ENCODE measurements at places on chromosomes 7 and 10. TPM values are rescaled to one million over a fixed set of nuclear protein-coding genes. Genes with fewer than 3 reads are reported as not detected.
A peak's percentile ranks its signal among the peaks of the same experiment; 100 is the strongest.

- no peaks in the 10 kb centered on the region for H3K27me3 ChIP-seq
- no peak overlapping the region for H3K27ac ChIP-seq
- no peak for DNase-seq
- H3K36me3 ChIP-seq: no peaks in the 10 kb centered on the region
These were observed 412.1 kb downstream of the SUGCT start for GRCh38 chr7:40546616-40547501.

- H3K36me3 ChIP-seq: no peaks in the 10 kb centered on the region
- H3K4me3 ChIP-seq: no peak overlapping the region
- H3K27ac ChIP-seq: no peak overlapping the region
These were observed 105.3 kb downstream of the PPP1R3A start for GRCh38 chr7:113813471-113813870.

DUSP5 gene
- 51.0 TPM for total RNA-seq

SP8 gene
- total RNA-seq: not detected

PTF1A gene
- total RNA-seq: not detected

OR6B1 gene
- total RNA-seq: not detected

GRCh38 chr7:45196374-45196773 lies 38.8 kb downstream of the RAMP3 start:
- H3K4me1 ChIP-seq: peaks cover 17% of the 10 kb centered on the region
- no peak overlapping the region for H3K27ac ChIP-seq
- no peak overlapping the region for H3K4me3 ChIP-seq
- peak; percentile 77 for DNase-seq
- H3K36me3 ChIP-seq: no peaks in the 10 kb centered on the region

DNA sequence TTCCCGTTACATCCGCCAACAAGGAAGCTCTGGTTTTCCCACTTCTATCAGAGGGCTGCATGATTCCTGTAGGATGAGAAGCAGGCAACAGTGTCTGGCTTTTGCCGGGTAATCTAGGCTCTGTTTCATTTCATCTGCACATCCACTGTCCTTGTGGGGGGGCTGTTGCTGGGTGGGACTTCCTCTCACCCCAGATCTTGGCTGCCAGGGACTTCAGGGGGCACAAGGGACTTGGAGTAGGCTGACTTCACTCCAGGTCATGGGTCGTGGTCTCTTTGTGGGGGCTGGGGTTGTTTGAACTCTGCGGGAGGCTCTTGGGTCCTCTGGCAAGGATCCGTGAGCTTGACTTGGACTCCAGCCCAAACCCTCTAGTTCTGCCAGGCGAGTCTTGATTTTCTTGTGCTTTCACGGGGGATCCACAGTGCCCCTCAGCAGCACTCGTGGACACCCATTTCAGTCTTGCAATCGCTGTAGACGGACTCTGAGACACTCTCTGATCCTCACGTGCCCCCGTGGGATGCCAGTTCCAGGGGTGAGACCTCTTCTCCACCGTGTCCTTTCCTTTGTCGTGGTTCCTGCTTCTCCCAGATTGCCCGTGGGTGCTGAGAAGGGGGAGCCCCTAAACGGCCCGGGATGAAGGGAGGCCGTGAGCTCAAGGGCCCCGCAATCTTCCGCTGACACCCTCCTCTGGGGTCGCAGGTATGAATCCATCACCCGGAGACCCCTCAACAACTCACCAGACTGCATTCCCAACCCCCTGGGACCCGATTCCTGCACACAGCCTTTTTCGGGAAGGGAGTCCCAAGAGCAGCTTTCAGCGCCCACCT lies 21.4 kb upstream of the ZNF273 start:
- no peaks in the 10 kb centered on the region for H3K36me3 ChIP-seq
- peaks cover 57% of the 10 kb centered on the region for H3K27me3 ChIP-seq
- H3K4me1 ChIP-seq: peaks cover 5% of the 10 kb centered on the region
- DNase-seq: no peak
- no peak overlapping the region for H3K27ac ChIP-seq
- H3K4me3 ChIP-seq: no peak overlapping the region

DCLRE1A gene
- 8.7 TPM for total RNA-seq

DNA sequence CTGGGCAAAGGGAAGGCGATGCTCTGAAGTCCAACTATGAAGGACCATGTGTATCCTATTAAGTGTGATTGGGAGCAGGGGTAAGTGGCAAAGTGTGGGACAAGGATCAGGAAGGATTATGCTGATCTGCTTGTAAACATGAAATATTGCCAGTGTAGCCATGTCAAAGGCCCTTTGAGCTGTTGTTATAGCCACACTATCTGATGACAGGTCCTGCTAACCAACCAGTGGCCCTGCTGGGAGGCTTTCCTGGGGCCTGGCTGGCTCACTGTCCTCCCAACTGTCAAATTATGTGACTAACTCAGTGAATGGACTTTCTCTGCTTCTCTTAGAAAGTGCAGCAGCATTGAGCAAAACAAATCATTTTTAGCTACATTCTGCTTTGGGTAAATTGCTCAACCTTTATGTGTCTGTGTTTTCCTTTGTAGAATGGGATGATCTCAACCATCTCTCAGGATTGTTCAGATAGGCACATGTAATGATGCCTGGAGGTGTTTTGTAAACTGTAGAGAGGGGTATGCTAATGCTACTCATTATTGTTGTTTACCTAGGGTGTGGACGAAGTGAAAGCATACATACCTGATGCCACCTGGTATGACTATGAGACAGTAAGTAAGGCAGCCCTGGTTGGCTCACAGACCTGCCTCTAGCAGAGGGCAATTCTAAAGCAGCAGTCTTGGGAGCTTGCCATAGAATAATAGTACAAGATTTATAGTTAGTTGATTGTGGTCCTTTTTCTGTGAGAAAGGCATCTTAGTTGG lies 47.4 kb downstream of the MGAM2 start:
- H3K27ac ChIP-seq: no peak overlapping the region
- no peak overlapping the region for H3K4me3 ChIP-seq
- H3K27me3 ChIP-seq: no peaks in the 10 kb centered on the region
- no peaks in the 10 kb centered on the region for H3K36me3 ChIP-seq
- DNase-seq: no peak

- H3K36me3 ChIP-seq: no peaks in the 10 kb centered on the region
- no peaks in the 10 kb centered on the region for H3K27me3 ChIP-seq
- no peak overlapping the region for H3K27ac ChIP-seq
- no peak for DNase-seq
- H3K4me3 ChIP-seq: no peak overlapping the region
These were observed 33.0 kb downstream of the ANKRD16 start for GRCh38 chr10:5856701-5857004.

DNA sequence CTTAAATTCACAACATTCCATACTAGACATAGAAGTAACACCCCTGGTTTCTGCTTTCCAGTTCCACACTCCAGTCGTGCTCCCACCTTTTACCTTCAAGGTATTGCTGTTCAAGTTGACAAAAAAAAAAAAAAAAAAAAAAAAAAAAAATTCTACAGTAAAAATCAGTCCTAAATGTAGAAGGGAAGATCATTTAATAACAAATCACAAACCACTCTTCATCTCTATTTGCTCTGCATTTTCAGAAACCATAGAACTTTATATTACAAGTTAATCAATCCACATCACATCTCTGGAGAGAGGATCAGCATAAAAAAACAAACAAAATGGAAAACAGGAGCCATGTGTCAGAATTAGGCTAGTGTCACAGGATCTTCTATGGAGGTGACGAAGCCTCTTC lies 206.3 kb upstream of the KLF14 start:
- peak overlapping the region; percentile 91 for H3K27ac ChIP-seq
- H3K4me3 ChIP-seq: peak overlapping the region; percentile 61
- no peak for DNase-seq
- peaks cover 83% of the 10 kb centered on the region for H3K36me3 ChIP-seq

DNA sequence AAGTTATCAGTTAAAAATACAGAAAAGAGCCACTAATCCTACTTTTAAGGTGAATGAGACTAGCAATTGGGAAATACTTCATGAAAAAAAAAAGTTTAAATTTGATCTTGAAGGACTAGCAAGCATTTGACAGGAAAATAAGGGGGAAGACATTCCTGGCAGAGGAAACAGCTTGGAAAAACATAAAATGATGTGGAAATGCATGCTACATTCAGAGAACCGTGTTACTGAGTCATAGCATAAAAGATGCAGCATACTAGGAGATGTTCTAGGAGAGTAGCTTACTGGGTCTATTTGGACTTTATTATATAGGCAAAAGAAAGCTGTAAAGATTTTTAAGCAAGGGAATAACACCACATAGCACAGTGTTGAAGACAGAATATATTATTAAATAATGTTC lies 108.6 kb upstream of the COL1A2 start:
- no peak for DNase-seq
- H3K27ac ChIP-seq: no peak overlapping the region
- no peaks in the 10 kb centered on the region for H3K36me3 ChIP-seq

DNA sequence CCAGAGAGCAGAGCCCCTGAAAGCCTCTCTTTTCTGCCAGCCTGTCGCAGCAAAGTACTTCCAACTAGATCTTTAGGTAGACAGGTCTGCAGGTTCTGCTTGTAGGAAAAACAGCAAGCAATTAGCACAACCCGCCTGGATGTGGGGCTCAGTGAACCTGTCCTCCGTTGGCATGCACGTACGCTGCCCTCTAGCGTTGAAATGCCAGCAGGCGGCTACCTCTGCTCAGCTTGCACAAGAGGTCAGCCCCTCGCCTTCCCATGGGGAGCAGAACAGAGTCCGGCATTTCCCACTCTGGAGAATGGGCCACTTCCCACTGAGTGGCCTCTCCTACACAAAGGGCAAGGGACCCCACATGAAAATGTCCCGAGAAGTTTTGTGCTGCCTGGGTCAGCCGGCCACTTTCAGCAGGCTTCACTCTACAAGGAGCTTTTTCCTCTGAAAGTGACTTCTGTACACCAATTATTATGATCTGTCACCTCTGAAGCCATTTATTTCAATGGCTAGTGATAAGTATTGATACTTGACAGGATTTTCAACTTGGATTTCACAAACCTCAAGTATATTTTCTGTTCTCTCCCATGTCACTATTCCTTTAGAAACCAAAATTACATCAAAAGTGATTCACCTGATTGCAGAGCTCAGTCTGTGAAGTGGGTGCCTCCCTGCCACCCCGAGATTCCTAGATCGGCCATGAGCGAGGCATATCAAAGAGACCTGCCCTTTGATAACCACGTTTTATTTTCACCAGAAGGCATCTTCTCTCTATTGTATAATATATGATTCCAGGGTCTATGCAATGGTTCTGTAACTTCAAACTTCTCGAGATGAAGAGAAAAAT lies 56.7 kb downstream of the JCAD start:
- H3K4me1 ChIP-seq: peaks cover 8% of the 10 kb centered on the region
- H3K4me3 ChIP-seq: no peak overlapping the region
- H3K27ac ChIP-seq: no peak overlapping the region
- DNase-seq: peak; percentile 81
- peaks cover 49% of the 10 kb centered on the region for H3K27me3 ChIP-seq
- H3K36me3 ChIP-seq: no peaks in the 10 kb centered on the region

NPSR1 gene
- not detected for total RNA-seq

- no peaks in the 10 kb centered on the region for H3K36me3 ChIP-seq
- H3K27ac ChIP-seq: no peak overlapping the region
- H3K4me1 ChIP-seq: no peaks in the 10 kb centered on the region
These were observed 32.6 kb upstream of the PDK4 start for GRCh38 chr7:95628831-95629439.

DNA sequence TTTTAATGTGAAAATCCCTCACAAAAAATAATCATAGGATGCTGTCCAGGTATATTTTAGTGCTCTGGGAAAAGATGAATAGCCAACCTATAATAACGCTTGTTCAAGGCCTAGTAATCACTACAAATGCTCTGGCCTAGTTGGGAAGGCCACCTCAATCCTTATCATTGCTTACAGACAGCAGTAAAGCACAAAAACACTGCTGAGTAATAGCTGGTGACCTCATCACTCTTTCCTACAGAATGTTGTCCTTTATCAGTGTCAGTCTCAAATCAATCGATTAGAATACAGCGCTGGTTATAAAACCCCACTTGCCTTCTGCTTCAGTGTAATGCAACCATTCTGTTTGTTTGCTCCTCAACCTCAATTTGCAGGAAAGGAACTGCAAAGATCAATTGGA lies 72.6 kb upstream of the STEAP1 start:
- no peaks in the 10 kb centered on the region for H3K36me3 ChIP-seq
- H3K27me3 ChIP-seq: peaks cover 16% of the 10 kb centered on the region
- H3K4me1 ChIP-seq: no peaks in the 10 kb centered on the region
- no peak for DNase-seq
- H3K4me3 ChIP-seq: no peak overlapping the region

GRCh38 chr10:67520924-67521520 lies 175.0 kb downstream of the CTNNA3 start:
- no peak overlapping the region for H3K27ac ChIP-seq
- no peaks in the 10 kb centered on the region for H3K36me3 ChIP-seq
- peaks cover 1% of the 10 kb centered on the region for H3K4me1 ChIP-seq
- H3K27me3 ChIP-seq: no peaks in the 10 kb centered on the region
- H3K4me3 ChIP-seq: no peak overlapping the region
